ENCODE measurements at places on chromosomes 2 and 18.

DNA sequence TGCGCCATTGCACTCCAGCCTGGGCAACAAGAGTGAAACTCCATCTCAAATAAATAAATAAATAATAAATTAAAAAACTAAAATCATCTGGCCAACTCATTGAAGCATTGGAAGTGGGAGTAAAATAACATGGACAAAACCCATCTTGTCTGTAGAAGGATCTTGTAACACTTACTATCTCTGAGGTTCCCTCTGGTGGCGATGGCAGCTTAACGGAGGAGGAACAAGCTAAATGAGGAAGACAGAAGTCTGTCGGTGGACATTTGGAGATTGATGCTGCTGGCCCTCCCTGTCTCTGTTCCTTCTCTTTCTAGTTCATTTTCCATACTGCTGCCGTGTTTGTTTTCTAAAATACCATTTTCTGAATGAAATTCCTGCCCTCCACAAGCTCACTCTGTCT is 43.4 kb downstream of the ZCCHC2 start:
- no peak for DNase-seq

GRCh38 chr18:9032519-9032918 is 70.0 kb upstream of the NDUFV2 start:
- no peak for DNase-seq

GRCh38 chr2:74975016-74975415 is 16.6 kb downstream of the POLE4 start:
- DNase-seq, result no peak

DNA sequence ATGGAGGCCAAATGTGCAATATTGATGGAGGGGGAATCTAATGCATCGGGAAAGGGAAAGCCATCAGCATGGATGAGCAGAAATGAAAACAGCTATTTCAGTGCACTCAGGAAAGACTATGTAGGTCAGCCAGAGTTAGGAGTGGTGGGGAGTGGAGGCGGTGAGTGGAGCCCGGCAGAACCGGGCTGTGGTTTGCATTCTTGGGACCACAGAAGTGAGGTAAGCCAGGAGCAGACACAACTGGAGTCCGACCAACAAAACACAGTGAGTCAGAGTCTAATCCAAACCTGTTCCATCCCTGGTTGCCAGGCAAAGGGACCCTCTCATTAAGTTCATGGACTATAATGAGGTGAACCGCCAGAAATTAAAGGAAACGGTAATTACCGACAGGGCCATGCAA is 61.1 kb upstream of the RAB12 start:
- no peak for DNase-seq

- no peak for DNase-seq
These were observed 198.5 kb upstream of the SMIM21 start for GRCh38 chr18:75625966-75626365.

GRCh38 chr2:142052220-142052863 is 78.5 kb downstream of the LRP1B start:
- no peak for DNase-seq

DNA sequence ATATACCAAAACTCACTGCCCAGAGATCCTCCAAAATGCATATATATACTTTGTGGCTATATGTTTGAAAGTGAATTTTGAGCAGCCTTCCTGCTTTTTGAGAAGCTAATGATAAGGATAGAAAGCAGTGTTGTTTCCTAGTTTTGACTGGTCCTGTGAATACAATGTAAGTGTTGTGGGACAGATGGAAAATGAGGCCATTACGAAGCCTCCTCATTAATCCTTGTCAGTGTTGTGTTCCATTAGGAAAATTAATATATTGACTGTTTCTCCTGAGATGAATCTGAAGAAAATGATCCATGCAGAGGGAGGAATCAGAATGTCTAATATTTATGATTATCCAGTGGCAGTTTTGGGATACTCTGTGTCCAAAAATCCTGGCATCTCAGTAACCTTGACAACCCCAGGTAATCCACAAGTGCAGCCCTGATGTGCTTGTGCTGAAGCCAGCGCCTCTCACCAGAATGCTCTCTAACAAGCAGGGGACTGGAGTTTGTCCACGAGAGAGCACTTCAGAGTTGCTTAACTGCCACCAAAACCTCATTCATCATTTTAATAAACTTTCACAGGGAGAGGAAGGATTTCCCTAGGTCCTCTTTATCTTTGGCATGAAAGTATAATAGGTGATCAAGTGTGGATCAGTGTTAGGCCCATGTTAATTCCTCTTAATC is 418.6 kb downstream of the CMPK2 start:
- DNase-seq, result no peak

DNA sequence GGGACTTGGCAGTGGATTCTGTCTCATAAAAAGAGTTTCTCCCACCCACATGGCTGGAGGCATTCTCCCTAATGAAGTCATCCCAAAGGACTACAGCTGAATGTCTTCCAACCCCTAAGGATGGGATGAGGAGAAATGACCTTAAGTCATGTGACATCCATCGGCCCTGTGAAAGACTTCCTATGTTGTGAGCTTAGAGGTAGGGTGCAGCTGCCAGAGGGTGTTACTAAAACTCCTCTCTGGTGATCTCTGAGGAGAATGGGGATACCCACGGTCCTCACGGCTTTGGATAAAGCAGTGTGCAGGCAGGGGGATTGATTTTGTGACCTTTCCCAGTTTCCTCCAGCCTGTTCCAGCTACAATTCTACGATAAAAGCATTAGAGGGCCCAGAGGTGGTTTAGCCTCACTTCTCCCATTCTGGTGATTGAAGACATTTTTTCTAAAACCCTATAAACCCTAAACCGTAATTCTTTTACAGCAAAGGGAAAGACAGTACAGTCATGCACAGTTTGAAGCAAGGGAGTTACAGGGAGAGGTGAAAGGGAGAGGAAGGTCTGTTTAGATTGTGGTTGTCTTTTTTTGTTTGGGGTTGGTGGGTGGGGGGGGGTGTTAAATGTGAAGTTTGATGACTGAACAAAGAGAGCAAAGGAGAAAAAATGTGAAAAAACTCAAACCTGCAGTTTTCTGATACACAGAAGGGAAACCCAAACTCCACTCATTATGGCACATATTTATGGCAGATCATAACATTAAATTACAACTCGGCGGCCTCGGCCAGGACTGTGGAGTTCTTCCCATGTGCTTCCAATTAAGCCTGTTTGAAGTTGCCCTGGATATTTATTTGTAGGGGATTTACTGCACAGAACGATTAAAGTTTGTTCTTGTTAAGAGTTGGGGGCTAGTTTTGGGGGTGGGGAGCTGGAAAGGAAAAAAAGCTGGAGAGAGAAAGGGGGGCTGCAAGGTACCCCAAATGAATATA is 26.6 kb upstream of the SLC14A2 start:
- peak; percentile 71 for DNase-seq

DNA sequence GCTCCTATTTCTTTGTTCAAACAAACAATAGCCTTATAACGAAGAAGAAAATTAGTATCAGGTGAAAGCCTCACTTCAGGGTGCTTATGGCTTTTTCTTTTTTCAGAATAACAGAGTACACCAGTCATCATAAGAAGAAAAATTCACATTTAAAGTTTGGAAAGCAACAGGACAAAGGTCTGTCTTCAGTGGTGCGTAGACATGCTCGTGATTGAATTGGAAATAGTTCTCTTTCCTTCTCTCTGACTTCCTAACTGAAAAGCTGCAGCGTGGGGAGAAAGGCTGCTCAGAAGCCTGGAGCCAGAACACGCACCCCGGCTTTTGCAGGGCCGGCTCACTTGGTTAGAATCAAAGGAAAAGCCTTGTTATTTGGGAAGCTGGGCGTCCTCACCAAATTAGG is 127.6 kb upstream of the ZNF516 start:
- DNase-seq, result no peak

- DNase-seq, result no peak
These were observed 40.6 kb upstream of the PGAP1 start for GRCh38 chr2:196967116-196967515.

DNA sequence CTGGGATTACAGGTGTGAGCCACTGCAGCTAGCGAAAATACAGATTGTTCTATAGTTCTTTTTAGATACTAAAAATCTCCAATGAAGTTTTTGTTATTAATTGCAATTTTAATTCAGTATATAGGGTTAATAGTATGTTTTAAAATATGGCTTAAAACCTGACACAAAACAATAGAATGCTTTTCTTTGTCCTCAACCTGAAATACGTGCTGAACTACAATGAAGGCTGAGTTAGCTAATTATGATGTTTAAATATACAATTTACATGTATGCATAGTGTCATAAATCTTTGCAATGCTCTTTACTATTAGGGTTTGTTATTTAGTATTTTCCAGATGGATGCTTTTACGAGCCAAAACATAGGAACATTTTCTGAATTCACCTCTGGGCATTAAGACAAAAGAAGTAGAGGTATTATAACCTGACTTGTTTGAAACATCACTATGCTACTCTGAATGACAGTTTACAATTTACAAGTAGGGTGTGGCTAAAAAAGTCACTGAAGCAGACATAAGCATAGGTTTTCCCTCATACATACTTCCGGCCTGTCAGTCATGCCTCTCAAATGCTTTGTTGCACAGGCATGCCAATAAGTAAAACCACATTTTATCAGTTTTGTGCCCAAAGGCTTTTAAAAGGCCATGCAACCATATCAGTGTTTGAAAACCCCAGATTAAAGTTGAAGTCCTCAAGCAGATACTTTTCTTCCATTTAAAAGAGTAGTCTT is 168.3 kb downstream of the OTX1 start:
- DNase-seq, result no peak

DNA sequence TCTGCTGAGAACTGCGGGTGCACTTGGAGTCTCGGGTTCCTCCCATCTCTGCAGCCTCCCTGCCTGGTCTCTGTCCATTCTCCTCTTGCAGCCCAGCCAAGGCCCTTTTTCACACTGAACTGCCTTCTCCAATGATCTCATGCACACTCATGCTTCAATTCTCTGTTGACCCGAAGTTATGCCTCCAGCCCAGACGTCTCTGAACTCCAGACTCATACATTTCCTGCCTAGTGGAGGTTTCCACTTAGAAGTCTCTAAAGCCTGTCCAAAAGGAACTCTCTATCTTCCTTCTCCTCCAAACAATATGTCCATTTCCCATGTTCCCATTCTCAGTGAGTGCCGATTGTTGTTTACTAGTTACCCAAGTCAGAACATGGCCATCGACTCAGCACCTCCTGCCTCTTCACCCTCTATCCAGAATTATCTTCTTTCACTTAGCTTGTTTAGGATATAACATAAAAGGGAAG is 155.2 kb downstream of the IRS1 start:
- DNase-seq, result no peak

DNA sequence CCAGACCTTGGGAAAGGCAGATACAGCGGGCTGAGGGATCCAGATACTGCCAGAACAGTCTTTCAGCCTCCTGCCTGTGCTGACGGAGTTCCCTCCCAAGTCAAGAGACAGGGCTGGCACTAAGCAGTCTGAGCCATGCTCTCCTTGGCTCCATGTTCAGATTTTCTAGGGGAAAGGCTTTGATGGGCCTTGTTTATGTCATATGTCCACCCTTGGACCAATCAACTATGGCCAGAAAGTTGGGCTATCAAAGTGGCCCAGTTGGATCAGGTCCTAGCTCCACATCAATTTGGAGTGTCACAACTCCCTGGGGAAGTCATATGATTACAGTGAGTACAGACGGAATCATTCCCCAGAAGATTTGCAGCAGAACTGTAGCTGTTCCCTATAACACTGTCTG is 152.0 kb downstream of the GREB1L start:
- DNase-seq, result no peak

DNA sequence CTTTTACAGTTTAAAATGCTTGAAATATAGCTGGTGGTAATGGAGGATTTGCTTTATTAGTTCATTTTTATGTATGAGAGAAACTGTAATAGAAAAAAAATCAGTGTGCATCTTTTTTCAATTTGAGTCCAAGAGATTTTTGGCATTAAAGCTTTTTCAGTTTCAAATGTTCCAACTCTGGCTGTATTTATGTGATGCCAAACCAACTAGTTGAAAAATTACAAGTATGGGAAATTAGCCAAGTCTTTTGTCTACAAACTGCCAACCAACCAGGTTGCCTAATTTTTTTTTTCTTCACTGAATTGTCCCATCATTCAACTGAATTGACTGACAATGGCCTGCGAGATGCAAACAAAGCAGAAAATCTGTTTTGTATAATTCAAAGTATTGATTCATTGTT is 95.7 kb downstream of the ICOS start:
- no peak for DNase-seq

GRCh38 chr2:236293241-236293810 is 29.1 kb upstream of the ASB18 start:
- DNase-seq, result no peak

DNA sequence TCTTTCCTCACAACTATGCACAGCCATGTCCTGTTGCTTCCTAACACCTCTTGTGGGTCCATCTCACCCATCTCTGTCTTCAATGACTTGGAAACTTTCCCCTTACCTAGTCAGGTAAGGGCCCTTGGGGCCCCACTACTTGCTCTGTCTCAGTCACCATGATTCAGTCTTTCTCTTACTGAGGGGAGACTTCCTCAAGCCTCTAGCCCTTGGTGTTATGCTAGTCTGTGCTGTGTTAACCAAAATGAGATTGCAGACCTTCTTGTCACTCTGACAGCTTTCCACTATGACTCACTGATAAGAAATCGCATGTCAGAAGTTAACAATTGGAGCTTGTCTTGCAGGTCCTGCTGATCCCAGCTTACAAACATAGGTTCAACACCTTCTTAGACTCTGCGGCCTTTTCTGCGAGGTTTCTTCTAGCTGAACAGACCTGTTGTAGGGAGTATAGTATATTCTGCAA is 65.3 kb downstream of the WDR75 start:
- no peak for DNase-seq

Data from BJ (cell line).